Stimulated activated CD4-positive, alpha-beta T cell treated with anti-CD3 and anti-CD28 coated beads, TNF-alpha, amount 100 ng/mL, for 4 hours (primary cell): ENCODE measurements at places on chromosomes 5 and 9.

GRCh38 chr9:134868751-134869553 lies 11.7 kb upstream of the FCN2 start:
- no peak for DNase-seq

DNA sequence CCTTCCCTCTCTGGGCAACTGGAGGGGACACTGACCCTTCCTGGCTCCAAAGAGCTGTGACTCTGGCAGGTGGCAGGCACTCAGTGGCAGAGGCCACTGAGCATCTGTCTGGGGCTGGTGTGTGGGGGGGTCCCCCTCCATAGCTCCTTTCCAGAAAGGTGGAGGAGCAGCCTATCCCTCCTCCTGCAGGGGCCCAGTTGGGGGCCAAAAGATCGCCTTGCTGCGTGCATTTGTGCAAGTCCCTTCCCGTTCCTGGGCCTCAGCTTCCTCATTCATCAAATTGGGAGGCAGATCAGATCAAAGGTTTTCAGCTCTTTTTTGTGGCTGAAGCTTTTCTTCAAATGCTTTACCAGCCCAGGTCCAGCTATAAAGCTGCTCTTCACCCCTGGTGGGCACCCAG lies 77.7 kb downstream of the NTNG2 start:
- DNase-seq = no peak

DNA sequence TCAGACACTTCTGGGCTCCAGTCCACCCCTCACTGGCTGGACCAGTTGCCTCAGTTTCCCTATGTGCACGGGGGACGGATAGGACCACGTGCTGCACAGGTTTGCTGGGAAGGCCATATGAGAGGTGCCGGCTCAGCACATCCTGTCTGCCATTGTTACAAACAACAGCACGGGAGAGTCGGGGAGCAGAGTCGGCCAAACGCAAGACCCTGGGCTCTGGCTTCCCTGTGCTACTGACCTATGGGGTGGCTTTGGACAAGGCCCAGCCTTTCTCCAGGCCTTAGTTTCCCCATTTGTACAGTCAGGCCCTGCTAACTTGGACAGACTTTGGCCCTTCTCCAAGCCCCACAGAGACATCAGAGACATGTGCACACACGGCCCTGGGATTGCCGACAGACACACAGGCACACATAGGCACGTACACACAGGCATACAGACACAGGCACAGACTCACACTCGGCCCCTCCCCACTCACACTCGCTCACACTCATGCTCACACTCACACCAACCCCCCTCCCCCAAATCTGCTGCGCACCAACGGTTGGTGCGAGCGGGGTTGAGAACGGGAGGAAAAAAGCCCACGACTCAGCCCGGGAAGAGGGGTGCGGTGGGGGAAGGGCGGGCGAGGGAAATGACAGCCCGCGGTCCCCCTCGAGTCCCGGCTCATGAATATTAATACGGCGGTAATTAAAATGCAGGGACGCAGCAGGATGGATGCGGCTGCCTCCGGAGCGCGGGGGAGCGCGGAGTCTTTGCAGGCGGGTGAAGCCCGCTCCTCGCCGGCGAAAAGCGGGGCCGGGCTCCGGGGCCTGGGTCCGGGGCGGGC lies 133.0 kb downstream of the C9orf50 start:
- peak; percentile 49 for DNase-seq

- no peak for DNase-seq
Measured at GRCh38 chr5:129619782-129620181, 128.1 kb upstream of the MINAR2 start.

- DNase-seq = no peak
Measured at GRCh38 chr5:68332556-68332955, 117.0 kb downstream of the PIK3R1 start.

DNA sequence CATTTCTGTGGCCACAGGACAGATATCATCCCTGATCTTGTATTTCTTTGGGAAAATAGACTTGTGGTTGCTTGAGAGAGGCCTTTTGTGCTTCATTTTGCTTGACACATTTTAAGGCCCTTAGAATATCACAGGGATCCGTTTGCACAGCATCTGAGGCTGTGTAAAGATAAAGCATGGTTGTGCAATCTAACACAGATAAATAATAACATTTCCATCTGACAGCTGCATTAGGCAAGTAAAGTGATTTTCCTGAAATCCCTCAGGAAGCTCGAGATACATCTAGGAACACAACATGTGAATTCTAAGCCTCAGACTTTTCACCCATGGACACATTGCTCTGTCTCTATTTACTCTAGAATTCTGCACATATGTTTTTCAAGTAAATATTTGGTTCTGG lies 212.8 kb upstream of the ADAMTSL1 start:
- DNase-seq = no peak

DNA sequence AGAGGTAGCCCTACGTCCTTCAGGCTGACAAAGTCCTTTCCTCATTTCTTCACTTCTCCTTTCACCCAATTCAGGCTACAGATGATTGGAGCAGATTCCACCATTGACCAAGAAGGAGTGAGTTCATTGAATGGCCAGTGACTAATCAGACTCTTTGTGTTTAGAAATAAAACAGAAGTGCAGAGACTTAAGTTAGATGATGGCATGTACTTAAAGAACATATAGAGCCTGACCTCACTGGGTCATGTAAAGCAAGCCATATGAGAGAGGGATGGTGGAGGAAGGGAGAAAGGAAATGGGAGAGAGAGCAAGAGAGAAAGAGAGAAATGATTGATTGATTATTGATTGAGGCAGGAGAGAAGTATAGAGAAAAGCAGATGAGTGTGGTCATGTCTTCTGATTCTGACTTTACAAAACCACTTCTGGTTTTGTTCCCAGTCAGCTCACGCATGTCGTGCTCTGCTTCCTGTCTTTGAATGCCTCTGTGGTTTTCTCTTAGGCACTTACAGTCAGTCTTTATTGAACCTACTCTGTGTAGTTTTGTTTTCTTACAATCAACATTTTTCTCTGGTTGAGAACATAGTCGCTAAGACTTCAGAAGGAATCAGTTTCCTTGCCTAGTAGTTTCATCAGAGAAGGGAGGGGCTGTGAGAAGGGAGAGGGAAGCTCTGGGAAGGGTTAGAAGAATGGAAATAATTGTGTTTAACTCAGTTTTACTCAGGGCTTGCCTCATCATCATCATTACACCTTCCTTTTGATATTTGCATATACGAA lies 149.2 kb upstream of the KLF9 start:
- DNase-seq = no peak

DNA sequence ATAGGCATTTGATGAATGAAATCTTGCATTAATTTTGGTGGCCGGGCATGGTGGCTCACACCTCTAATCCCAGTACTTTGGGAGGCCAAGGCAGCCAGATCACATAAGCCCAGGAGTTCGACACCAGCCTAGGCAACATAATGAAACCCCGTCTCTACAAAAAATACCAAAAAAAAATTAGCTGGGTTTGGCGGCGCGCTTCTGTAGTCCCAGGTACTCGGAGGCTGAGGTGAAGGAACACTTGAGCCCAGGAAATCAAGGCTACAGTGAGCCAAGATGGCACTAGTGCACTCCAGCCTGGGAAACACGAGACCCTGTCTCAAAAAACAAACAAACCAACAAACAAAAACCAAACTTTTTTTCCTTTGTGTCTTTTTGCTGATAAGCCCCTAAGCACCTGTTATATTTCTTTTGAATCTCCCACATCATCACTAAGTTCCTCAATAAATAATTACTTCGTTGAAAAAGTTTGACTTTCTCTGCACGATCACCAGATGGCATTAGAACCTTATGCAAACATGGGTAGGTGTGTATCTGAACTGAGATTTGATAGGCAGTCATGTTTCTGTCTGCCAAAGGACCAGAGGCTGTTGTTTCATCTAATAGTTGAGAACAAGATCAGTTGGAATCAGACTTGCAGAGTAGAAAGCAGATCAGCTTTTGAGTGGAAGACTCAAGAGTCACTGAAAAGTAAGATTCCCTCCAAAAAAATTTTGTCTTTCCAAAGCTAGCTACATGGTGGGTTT lies 5.5 kb upstream of the MATR3 start:
- DNase-seq = no peak

- no peak for DNase-seq
Measured at GRCh38 chr5:91332267-91333045, 50.7 kb downstream of the ARRDC3 start.

DNA sequence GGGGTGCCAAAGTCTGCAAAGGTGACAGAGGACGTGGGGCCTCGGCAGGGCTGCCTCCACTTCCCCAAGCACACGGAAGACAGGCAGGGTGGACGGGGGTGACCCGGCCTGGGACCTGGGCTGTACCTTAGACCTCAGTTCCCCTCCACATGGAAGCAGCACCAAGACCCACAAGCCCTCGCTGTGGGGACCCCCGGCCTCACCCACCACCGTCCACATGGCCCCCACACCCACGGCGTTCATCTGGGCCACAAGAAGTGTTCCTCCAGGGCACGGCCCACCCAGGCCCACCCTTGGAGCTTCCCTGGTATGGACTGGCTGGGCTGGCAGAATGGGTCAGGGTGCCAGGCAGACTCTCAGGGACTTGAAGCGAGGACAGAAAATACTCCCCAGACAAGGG lies 45.8 kb upstream of the NKD2 start:
- no peak for DNase-seq

- DNase-seq = no peak
Measured at GRCh38 chr5:112125903-112126302, 293.2 kb downstream of the EPB41L4A start.

- DNase-seq = no peak
Measured at GRCh38 chr5:155783246-155783645, 543.7 kb upstream of the SGCD start.

- DNase-seq = no peak
Measured at GRCh38 chr9:79902825-79903600, 331.2 kb downstream of the TLE4 start.

DNA sequence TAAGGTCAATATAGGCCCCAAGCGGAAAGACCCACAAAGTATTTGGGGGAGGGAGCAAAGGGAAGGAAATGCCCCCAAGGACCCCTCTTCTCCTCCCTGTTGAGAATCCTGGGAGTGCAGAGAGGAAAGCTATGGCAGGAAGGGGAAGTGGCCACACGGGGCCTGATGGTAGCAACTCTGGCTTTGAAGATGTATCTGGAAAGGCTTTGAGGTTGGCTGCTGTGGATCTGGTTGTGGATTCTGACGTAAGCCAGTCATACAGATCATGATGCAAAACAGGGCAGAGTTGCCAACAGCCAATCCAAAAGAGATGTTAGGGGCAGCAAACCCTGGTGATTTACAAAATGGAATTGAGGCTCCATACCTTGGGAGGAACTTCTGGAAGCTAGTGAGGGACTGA lies 108.8 kb downstream of the PRKACG start:
- DNase-seq = no peak

DNA sequence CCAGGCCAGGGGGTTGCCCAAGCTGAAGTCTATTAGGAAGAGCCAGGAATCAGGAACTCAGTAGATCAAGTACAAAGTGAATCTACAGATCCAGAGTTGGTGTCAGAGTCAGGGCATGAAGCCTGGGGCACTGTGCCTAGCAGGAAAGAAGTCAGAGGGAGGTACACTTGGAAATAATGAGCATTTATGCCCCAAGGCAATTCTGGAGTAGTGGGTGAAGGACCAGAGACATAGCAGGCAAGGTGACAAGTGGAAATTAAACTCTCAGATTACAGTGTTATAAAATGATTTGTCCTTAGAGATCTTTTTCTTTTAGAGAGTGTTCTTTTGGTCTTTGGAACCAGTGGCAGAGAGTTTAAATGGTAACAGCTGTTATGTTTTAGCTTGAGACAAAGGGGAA lies 138.0 kb downstream of the ADAMTSL1 start:
- DNase-seq = no peak

- DNase-seq = no peak
Measured at GRCh38 chr9:83231039-83231438, 168.1 kb upstream of the RASEF start.

- no peak for DNase-seq
Measured at GRCh38 chr5:150143350-150144245, 12.0 kb downstream of the PDGFRB start.

GRCh38 chr9:90986161-90986560 lies 184.5 kb downstream of the SYK start:
- DNase-seq = no peak

DNA sequence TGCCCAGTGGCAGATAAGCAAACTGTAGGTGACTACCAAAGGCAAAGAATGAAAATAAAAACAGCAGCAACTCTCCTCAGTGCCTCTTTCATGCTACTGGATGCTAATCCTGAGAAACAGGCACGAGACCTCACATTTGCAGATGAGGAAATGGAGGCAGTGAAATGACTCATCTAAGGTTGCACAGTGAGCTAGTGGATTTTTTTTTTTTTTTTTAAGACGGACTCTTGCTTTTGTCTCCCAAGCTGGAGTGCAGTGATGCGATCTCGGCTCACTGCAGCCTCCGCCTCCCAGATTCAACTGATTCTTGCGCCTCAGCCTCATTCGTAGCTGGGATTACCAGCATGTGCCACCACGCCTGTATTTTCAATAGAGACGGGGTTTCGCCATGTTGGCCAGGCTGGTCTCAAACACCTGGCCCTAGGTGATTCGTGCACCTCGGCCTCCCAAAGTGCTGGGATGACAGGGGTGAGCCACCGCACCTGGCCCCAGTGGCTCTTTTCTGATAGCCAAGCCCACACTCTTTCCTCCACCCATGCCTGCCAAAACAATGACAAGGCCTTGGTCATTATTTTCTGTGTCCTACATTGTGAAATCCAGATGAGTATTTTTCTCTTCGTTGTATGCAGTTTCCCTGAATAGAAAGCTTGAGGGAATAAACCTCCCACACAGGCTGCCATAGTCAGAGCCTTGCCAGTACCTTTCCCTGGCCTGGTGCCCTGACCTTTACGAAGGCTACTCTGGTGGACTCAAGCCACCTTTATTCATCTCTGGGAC lies 19.2 kb downstream of the DOCK2 start:
- DNase-seq = no peak

- no peak for DNase-seq
Measured at GRCh38 chr9:112173489-112174221, 1.4 kb downstream of the SUSD1 start.
